ENCODE measurements at places on chromosomes 4 and X. TPM values are rescaled to one million over a fixed set of nuclear protein-coding genes. Genes with fewer than 3 reads are reported as not detected.

- no peak for DNase-seq
Measured at GRCh38 chr4:139670775-139671174, 5.2 kb downstream of the MGST2 start.

The NXF2B gene
- total RNA-seq: not detected

The FHDC1 gene
- 0.27 TPM for total RNA-seq

DNA sequence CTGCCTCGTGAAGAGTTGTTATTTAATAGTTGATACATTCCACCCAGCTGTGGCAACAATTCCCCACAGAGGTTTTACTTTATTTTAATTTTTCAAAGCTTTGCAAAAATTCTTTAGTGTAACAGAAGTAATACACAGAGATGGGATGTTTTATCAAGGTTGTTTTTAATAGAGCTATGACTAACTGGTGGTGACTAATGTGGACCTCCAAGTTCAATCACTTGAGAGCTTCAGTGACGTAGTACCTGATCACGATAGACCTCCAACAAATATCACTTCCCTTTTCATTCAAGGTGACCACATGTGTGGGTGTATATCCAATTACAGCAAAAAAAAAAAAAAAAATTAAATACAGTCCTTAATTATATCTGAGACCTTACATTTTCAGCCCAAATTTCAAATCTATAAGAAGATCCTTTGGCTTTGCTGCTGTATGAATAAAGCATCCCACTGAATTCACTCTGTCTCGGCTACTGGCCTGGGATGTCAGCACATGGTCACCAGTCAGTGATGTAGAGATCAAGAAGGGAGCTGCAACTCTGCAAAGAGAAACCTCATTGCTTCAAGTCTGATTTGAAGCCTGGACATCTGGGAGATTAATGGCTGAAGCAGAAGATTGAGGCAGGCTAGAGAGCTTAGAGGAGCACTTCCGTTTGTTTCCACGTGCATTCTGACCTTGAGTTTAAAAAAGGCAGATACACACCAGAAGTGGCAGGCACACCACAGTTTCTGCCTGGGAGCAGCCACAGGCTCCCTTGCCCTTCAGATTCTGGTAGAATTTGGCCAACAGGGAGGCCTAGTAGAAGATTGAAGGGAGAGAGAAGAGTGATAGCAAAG lies 345.9 kb upstream of the NOCT start:
- no peak for DNase-seq

The NKX3-2 gene
- 0.08 TPM for total RNA-seq

DNA sequence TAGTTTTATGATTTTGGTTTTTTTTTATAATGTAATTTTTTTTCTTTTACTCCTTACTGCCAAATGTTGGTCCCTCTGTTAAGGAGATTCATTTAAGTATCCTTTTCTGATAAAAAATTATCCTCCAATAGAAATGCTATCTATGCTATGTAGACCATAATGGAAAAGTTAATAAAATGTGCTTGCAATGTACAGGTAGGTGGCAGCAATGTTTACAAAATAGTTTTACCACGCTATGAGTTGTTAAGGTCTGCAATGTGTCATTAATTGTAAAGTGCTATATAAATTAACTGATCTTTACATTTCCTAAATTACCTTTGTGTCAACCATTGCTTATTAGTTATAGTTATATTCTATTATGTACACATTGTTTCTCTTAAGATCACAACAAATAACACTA lies 3.8 kb upstream of the CENPC start:
- DNase-seq: no peak

DNA sequence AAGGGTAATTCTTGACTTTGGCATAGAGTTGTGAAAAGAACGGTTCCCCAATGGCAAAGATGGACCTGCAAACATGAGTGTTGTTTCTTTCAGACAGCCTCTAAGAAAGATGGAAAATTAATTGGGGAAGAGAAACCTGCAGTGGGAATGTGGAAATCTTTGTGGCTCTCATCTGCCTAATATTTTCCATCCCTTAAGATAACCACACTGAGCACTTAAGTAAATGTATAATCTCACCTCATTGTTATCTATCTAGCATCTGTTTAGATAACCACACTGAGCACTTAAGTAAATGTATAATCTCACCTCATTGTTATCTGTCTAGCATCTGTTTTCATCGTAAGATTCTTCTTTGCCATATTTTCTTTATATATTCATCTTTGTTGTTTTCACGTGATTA lies 149.3 kb downstream of the NWD2 start:
- no peak for DNase-seq

The UGT2B17 gene
- total RNA-seq: not detected

The SHOX gene
- not detected for total RNA-seq

DNA sequence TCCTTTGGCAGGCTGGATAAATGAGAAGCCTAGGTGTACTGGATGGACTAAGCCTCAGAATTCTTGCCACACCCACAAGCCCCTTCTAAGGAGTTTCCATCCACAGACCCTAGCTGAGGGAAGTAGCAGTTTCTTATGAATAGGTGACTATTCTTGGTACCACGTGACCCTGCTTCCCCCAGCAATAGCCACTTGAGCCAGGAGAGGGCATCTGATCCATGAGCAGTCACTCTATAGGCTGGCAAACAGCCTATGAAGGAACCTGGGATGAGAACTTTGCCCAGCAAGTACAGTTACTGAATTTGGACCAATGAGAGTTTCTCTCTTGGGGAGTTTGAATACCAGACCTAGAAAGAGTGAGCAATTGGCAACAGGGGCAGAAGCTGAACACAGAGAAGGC lies 84.0 kb downstream of the RTL9 start:
- DNase-seq: no peak

DNA sequence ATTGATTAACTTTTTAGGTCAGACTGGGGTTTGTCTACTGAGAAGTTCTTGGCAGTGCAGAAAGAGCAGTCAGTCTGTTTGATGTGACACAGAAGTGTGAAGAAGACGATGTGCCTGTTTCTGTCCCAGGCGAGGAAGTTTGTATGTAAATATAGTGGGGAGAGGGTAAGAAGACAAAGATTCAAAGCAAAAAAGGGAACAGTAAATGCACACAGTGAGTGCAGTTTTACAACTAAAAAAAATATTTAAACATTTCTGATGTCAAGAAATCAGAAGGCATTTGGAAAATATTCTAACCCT lies 264.9 kb downstream of the RAPGEF2 start:
- DNase-seq: no peak

The VGLL1 gene
- total RNA-seq: not detected

GRCh38 chr4:53191997-53192396 lies 173.9 kb downstream of the SCFD2 start:
- no peak for DNase-seq

DNA sequence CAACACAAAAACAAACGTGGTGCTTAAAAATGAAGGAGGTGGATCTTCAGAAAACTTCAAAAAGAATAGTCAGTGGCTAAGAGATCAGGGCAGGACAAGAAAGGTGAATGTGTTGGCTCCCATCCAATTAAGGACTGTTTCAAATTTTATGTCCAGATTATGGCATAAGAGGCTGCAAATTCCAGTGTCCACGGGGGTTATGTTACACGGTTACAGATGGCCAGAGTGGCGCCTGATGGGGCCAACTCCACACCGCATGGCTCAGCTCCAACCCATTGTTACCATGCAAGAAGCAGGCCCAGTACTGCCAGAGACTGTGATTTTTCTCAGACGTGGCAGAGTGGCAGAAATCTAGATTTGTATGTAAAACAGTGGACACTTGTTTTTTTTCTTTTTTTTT lies 168.4 kb upstream of the TENM3 start:
- DNase-seq: no peak

GRCh38 chr4:36198068-36198808 lies 46.1 kb downstream of the ARAP2 start:
- DNase-seq: no peak

The TAF1 gene
- total RNA-seq: 22.3 TPM

GRCh38 chr4:81454499-81454898 lies 17.2 kb downstream of the RASGEF1B start:
- DNase-seq: no peak

DNA sequence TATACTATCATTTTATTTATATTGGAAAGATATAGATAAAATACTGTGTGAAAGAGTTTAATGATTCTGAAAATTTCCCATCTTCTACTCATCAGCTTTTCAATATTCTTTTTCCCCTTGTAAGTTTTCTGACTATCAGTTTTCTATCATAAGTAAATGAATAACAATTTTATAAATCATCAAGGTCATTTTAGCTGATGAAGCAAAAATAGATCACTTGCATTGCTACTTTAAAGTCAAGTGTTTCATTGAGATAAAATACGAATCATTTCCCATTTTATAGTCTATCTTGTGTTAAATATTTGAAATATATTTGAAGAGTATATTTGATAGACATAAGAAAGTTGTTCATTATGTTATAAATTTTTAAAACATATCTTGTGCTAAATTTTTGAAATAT lies 811.0 kb upstream of the GALNTL6 start:
- no peak for DNase-seq
